ENCODE measurements at places on chromosomes 7 and 10.

DNA sequence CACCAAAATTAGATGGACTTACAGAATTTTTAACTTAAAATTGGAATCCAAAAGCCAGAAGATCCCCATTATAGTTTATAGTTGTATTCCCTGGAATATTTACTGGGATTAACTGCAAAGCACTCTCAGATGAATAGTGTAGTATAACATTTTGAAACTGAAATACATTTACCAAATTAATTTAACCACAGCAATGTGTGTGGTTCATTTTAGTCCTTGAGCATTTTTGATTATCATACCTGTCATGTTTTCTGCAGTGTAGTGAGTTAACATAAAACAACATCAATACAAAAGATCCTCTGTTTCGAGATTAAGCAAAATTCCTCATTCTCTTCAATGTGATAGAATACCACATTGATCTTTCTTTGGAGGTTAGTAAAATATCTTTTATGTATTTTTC, 3.7 kb downstream of the VIM start:
- no peak for DNase-seq

- DNase-seq = no peak
Measured at GRCh38 chr7:25427721-25428120, 199.4 kb upstream of the NPVF start.

DNA sequence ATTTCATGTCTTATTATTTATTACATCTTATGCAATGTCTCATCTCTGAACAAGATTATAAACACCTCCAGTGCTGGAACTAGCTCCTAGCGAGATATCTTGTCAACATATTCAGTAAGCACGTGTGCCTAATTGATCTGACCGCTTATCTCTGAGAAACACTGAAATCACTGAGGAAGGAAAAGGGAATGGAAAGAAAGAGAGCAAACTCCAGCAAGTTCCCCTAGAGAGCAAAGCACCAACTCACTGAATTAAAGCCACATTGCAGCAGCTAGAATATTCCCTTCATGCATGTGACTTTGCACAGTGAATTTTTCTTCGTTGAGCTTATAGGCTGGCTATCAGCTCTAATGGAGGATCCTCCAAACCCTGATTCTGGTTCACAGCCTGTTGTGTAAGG, 177.1 kb upstream of the FRMD4A start:
- DNase-seq = no peak

DNA sequence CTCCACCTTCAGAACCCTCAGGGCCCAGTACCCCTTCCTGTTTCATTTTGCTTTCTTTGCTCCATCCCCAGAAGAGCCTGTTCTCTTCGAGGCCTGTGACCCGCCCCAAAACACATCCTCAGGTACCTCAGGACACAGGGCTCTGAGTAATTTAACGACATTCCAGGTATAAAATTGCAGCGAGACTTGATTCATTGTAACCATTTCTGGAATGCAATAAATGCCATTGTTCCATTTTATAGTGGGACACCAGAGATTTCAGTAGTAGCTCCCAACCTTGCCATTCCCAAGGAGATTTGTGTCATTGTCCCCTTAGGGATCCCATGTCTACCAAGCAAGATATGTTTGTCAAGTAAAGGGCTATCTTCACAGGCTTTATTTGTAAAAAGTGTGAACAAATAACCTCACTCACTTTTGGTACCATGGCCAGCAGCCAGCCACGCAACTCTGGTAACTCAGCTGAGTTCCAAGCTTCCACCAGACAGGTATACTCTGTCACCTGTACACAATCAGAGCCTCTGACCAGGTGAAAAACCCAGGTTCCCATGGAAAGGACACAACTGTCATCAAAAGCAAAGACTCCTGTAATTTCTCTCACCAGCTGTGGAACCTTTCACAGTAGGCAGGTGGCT, 441.3 kb downstream of the PLXNA4 start:
- no peak for DNase-seq

DNA sequence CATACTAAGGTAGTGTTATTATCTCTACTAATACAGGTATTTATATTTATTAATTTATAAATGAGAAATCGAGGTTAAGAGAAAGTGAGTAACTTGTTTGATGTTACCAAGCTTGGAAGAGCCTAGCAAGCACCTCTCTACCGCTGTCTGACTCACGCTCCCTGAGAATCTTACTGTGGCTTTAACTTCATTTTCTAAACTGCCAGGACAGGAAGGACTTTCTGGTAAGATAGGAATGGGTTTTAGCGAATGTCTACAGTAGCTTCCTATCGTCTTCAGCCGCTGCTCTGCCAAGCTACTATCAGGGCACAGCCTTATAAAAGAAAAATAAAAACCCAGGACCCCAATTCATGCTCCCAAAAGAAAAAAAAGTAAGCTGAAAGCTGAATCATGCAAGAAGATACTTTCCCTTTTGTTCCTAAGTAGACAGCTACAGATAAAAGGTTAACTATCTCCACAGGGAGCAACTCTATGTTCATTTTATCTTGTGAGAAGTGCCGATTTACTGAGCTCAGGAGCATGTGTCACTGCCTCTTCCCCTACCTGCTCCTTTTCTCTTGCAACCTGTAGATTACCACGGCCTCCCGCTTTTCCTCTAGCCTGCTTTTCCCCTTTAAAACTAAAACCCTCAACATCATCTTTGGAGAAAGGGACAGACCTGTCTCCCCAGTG, 60.2 kb downstream of the THNSL1 start:
- DNase-seq = no peak

DNA sequence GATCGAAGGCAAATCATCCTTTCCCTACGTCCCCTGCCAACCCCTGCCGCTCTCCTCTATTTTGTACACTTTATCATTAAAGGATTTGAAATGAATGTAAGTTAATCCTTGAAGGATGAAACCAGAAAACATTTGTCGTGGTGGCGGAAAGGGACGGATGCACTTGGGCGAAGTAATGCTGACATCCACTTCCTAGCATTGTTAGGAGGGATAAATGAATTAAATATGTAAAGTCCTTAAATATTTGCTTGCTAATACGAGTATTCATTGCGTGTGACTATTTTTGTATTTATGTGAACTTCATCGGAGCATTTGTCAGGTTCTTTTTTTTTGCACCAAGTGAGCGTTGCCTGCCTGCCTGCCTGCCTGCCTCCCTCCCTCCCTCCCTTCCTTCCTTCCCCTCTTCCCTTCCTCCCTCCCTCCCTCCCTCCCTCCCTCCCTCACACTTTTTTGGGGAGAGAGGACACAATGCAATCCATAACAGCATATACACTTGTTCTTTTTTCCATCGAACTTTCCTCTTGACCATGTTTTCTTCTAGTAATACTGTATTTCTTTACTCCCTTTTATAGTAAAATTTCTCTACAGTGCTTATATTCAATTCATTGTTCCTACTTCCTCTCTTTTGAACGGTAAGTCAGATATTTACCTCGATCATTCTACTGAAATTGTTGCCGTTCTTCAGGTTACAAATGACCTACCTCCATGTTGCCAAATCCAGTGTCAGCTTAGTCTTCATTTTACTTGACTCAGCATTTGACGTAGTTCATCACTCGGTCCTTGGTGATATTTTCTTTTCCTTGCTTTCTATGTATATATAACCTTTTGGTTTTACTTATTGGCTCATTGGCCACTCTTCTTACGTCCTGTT, 831 bp downstream of the CCDC7 start:
- no peak for DNase-seq

- no peak for DNase-seq
Measured at GRCh38 chr7:22116451-22117030, 170.8 kb upstream of the CDCA7L start.

GRCh38 chr7:38040831-38041230, 120.4 kb downstream of the EPDR1 start:
- DNase-seq = no peak

GRCh38 chr7:84701524-84702306, 485.1 kb downstream of the SEMA3D start:
- peak; percentile 12 for DNase-seq

DNA sequence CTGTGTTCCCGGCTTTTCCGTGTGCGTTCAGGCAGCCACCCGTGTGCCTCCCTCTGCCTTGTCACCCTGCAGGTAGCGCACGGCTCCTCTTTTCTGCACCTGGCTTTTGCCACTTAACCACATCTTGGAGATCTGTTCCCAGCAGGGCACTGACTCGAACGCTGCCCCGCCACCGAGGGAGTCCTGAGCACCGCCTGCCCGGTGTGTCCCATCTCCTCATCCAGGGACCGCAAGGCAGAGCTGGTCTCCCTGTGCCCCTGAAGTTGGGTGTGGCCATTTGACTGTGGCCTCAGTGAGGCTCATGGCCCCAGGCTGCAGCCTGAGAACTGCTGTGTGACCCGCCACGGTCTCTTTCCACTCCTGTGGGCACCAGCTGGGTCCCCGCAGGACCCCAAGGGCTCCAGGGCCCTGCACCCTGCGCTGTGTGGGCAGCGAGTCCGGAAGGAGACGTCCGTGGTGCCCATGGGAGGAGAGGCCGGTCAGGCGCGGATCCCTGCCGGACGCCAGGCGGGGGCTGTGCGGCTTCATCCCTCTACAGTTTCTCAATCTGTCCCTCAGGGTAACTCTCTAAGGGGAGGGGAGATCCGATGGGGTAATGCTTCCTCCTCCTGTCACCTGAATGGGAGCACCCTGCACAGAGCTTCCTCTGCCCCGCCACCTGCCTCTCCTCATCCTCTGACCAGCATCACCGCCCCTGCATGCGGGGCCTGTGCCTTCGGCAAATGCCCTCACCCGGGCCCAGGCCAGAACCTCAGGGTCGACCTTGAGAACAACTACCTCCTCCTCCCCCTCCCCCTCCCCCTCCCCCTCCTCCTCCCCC, 1.8 kb upstream of the INTS1 start:
- DNase-seq = no peak

DNA sequence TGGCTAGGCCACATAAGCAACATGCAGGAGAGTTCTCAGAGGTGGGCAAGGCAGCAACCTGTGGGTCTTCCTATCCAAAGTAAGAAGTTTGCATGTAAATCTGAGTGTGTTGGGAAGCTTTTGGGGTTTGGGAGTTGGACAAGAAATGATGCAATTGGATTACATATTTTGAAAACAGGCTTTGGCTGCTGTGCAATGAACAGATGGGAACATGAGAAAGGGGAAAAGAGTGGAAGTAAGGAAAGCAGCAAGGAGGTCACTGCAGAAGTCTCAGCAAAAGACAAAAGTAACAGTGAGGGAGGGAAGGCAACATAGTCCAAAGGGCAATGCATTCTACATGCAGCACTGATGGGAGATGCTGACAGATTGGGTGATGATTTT, 61.1 kb upstream of the C10orf90 start:
- no peak for DNase-seq
